ENCODE measurements at places on chromosomes 12 and 14. TPM values are rescaled to one million over a fixed set of nuclear protein-coding genes. Genes with fewer than 3 reads are reported as not detected.

The BCL2L14 gene
- total RNA-seq: not detected

The HIF1A gene
- total RNA-seq: 403 TPM

The GLIPR1L1 gene
- not detected for total RNA-seq

The CD163L1 gene
- total RNA-seq: not detected

The SRRM4 gene
- total RNA-seq: not detected

The GLS2 gene
- total RNA-seq: not detected

The LRFN5 gene
- 19.6 TPM for total RNA-seq

The PPFIA2 gene
- total RNA-seq: 0.64 TPM

The CNOT2 gene
- 78.7 TPM for total RNA-seq

The TXNDC16 gene
- 5.1 TPM for total RNA-seq

The LRRC74A gene
- not detected for total RNA-seq

The IRAK3 gene
- 18.7 TPM for total RNA-seq

The HCAR1 gene
- total RNA-seq: 1.6 TPM

The RTL1 gene
- not detected for total RNA-seq

The PAWR gene
- 8.7 TPM for total RNA-seq

The WNT1 gene
- not detected for total RNA-seq

The IGF1 gene
- total RNA-seq: 1.1 TPM

The C1QL4 gene
- total RNA-seq: not detected

The SYCP3 gene
- not detected for total RNA-seq

The COCH gene
- total RNA-seq: 0.20 TPM
